ENCODE measurements at places on chromosomes 16 and 17. TPM values are rescaled to one million over a fixed set of nuclear protein-coding genes. Genes with fewer than 3 reads are reported as not detected.

Gene BRIP1
- total RNA-seq: 16.1 TPM

Gene CDK3
- total RNA-seq: 2.2 TPM

Gene WSCD1
- total RNA-seq: under 0.01 TPM

Gene TMEM114
- total RNA-seq: not detected

Gene ARHGDIG
- total RNA-seq: not detected

Gene CALCOCO2
- total RNA-seq: 93.7 TPM

- DNase-seq: peak; percentile 71
Measured at GRCh38 chr16:84177741-84178073, 9.2 kb downstream of the TAF1C start.

GRCh38 chr17:74296548-74296936 is 22.5 kb downstream of the DNAI2 start:
- peak; percentile 56 for DNase-seq

GRCh38 chr17:34974794-34975785 is 5.2 kb upstream of the LIG3 start:
- DNase-seq: no peak

- DNase-seq: no peak
Measured at GRCh38 chr17:72511242-72511641, 390.4 kb downstream of the SOX9 start.

GRCh38 chr16:52437277-52437670 is 109.7 kb downstream of the TOX3 start:
- no peak for DNase-seq

GRCh38 chr17:9115214-9116191 is 94.2 kb downstream of the NTN1 start:
- DNase-seq: peak; percentile 43

DNA sequence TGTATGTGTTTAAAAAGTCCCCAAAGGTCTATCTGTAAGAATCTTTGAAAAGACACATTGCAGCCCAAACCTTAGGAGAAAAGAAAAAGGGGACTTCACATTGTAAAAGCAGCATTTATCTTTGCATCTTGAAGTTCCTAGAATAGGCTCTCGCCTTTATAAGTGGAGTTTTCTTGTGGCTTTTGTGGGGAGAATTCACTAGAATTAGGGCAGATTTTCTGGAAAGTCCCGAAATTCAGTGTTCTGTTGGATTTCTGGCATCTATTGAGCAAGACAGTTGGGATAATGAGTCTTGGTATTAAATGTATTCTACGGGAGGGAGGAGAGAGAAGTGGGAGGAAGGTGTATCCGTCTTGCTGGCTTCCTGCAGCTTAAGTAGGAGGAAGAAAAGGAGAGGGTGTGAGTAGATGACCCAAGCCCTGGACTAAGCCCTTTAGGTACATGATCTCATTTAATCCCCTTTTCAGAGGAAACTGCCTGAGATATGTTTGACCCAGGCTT is 62.6 kb downstream of the PRKCA start:
- DNase-seq: peak; percentile 49

DNA sequence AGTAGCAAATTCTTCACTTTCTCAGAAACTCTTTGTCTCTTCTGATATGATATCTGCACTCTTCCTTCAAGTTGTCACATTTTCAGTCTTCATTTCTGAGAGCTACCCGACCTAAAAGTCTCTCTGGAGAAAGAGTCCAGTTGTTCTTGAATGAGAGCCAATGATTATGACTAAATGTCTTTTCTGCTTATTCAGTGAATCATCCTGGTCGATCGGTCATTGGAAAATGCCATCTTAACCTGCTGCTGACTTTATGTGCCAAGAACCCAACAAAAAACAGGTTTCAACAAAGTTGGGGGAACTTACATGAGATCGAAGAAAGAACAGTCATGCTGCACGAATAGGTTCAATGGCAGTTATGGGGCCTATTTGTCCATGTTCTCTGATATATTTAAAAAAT is 15.9 kb downstream of the SOX9 start:
- DNase-seq: no peak

- DNase-seq: no peak
Measured at GRCh38 chr17:33137426-33137825, 145.8 kb downstream of the SPACA3 start.

DNA sequence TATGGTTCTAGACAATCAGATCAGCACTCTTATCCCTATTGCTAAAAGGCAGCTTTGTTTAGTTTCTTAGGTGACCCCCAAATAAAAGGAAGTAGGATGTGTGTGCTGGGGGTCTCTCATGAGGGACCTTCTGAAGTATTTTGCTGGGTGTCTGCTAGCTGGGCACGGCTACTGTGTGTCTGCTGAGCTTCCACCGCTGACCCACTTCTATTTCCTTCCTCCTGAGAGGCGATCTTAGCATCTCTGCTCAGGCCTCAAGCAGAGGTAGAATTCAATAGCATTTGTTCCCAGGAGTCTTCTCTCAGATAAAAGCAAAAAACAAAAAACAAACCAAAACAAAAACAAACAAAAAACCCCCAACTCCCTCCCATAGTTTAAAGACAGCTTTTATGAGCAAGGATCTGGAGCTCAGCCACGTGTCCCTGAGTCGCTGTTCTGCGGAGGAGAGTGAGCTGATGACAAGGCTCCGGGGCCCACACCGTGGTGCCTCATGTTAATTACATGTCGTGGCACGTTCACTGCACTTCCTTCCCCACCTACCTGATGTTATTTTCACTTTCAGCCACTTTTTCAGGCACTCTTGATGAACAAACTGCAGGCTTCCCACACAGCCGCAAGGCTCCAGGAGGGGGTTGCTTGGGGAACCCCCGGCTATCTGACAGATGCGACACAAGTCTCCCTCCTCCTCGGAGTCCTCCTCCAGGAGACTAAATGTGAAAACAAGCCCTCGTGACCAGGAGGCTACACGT is 83.5 kb downstream of the MARCHF10 start:
- peak; percentile 42 for DNase-seq

DNA sequence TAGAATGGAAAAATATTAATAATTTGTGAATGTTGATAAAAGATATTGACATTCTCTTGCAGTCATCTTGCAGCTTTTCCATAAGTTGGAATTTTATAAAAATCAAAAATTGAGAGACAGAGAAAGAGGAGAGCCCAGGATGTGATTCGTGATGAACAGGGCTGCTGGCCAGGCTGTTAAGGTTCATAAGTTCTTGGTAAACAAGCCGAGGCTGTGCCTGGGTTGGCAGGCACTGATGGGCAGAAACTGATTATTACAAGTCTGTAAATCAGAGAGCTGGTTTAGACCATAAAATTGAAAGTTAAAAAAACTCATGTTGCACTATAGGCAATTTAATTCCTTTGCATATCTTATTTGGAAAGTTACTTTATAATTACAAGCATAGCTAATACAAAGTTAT is 533.7 kb downstream of the HAPSTR1 start:
- no peak for DNase-seq

DNA sequence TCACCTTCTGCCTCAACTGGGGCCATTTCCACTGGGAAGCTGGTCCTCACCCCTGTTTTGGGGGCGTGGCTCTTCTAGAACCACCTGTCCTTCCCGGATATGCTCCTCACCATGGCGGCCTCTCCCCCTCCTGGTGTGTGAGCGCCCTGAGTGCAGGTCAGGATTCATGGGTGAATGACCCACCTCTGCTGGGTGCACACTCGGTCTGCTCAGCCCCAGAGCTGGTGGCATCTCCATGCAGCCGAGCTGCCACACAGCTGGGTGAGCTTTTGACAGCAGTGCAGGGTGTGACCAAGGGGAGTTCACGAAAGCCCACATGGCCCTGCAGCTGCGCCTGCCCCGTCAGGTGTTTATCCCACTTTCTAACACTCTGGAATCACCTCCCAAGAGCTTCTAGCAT is 27.3 kb downstream of the GRIN2C start:
- no peak for DNase-seq

DNA sequence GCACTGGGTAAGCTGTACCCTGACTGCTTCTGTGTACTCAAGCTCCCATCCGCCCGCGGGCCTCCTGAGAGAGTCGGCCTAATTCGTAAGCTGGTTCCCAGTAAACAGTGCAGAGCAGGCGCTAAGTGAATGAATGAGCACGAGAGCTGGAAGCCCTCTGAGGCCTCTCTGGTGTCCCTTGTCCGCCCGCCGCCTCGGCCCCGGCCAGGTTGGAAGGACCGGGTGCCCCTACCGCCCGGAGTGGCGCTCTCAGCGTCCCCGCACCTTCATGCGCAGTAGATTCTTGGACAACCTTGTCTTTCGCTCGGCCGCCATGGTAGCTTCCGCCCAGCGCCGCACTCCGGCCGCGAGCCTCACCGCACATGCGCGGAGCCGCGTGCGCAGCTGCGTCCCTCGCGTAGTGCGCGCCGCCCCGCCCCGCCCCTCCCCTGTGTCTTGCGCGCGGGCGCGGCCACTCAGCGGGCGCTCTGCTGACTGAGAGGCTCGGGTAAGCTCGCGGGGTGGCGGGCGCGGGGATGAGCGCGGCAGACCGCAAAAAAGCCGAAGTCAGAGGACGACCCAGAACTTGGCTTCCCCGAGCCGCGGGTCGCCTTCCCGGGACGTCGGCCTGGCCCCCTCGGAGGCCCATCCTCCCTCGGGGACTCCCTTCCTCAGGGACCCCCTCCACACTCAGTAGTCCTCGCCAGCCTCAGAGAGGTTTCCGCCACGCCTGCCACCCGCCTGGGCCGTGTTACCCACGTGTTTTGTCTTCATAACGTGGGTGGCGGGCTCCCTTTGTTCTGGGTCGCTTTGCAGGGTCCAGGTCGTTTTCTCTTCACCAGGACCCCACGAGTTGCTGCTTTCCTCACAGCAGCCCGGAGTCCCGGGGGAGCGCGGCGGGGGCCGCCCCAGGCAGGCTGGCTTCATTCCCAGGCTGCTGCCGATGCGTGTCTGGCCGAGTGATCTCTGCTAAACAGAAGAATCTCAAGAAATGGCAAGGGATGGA is at the start of gene MPHOSPH6:
TSS of gene MPHOSPH6 (minus strand) at position 364 of the 985 bp plus-strand sequence. CDS start at position 315, 49 bp downstream.
- peak; percentile 93 for DNase-seq

- peak; percentile 28 for DNase-seq
Measured at GRCh38 chr17:3683054-3683511, 12.9 kb downstream of the P2RX5 start.

DNA sequence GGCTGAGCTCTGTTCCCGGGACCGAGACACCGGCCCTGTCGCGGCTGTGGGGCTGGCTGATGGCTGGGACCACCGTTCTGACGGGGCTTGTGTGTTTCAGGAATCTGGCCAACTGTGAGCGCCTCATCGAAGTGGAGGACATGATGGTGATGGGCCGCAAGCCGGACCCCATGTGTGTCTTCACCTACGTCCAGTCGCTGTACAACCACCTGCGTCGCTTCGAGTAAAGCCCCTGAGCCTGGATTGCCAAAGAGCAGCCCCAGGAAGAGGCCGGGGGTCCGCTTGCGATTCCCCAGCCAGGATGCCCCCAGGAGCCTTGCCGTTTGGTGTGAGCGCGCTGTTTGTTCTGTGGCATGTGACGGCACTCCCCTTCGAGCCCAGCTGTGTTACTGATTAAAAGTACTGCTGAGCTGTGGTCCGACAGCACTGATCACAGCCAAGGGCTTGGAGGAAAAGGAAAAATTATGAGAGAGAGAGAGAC is 23.0 kb downstream of the SMTNL2 start:
- DNase-seq: no peak

DNA sequence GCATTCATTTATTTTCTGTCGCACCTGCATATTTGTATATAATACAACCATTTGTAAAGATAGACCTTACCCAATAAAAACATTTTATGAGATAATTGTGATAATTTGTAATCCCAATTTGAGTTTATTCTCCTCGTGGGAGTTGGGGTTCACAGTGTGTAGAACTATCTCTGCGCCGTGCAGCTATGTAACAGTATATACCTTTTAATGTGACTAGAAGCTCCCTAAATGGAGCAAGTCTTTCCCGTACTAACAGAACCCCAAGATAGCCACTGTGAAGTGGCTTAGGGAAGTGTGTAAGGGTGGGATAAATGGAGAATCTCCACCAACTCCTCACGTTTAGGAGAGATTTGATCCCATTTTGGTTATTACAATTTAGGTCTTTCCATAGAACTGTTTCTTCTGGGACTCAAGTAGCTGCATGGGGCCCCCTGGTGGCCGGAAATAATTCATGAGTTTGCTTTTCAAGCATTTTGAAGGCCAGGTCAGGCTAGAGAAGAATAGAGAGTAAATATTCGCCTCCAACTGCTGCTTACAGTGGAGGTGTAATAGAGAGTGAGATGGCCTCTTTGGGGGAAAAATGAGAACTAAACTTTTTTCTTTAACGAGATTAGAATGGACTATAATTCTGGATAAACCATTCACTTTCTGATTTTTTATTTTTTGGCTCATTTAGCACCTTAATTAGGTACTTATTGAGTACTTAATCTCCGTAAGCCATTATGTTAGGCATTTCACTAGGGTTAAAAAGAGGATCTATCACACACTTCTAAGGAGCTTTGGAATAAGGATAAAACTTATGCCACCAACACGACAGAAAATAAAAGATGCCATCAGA is 4.5 kb downstream of the TMEM100 start:
- DNase-seq: peak; percentile 84

DNA sequence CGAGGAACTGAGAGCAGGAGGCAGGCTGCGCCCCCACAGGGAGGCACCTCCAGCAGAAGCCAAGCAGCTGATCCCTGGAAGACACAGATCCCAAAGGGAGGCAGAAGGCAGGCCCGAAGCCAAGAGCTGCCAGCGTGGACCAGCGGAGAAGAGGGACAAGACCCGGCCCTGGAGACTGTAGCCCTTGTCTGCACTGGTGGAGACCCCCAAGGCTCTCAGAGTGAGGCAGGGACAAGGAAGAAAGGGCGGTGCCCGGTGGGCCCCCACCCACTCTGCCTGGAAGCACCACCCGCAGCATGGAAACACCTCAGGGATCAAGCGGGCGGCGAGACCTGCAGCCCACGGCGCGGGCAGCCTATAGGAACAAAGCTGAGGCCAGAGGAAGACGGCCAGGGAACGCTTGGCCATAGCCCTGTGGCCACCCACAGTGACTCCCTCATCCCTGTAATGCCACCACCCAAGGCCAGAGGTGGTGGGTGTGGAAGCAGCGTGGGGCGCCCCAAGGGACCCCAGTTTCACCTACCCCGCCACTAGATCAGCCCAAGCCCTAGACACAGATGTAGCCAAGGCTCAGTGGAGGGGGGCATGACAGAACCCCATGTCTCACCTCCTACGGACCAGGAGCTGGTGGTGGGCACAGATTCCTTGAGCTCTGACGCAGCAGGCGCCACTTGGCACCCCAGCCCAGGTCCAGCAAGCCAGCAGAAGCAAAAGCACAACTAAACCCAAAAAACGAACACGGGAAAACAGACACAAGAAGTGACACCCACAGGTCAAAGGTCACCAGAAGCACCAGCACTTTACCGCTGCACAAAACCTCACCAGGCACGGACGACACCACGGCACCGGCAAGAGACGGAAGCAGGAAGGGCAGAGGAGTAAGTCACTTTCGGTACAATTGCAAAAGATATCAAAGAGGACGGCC is 2.9 kb upstream of the SIRT7 start:
- no peak for DNase-seq
